Esophagus muscularis mucosa (tissue), 4 donors: ENCODE measurements at places on chromosomes 1 and 21. TPM values are rescaled to one million over a fixed set of nuclear protein-coding genes. Genes with fewer than 3 reads are reported as not detected.

GRCh38 chr1:67618285-67619018, 66.5 kb upstream of the GADD45A start:
- H3K36me3 ChIP-seq: no peaks in the 10 kb centered on the region
- peak; percentile 92 for DNase-seq
- peak overlapping the region; percentile 4 for H3K4me3 ChIP-seq
- peaks cover 13% of the 10 kb centered on the region for H3K4me1 ChIP-seq
- H3K27ac ChIP-seq: peak overlapping the region; percentile 73

DNA sequence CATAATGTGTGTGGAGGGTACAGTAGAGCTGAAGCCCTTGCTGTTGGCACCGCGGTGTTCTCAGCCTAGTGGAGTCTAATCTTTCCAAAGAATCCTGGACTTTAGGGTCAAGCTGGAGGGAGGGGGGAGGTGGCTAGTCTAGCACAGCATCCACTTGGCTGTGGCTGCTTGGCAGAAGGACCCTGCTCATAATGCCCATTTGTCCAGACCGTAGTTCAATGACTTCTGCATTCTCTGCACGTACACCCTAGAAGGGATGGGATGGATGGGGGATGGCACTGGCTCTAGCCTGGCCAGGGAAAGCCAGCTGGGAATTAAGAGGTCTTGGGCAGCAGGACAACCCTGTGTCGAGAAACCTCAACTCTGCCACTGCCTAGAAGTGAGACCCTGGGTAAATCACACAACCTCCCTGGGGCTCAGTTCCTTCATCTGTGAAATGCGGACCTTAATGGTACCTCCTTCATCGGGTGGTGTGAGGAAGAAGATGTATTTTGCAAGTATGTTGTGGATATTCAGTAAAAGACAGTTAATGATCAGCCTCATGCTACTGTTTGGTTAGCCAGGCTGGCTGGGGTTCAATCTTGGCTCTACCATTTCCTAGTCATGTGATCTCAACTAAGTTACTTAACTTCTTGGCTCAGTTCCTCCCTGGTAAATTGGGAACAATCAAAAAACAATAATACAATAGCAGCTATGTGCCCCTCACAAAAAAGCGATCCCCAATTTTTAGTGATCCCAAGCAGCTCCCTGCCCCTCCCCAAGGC, 27.2 kb upstream of the CLIC4 start:
- no peak overlapping the region for H3K4me3 ChIP-seq
- DNase-seq: no peak
- H3K27ac ChIP-seq: no peak overlapping the region
- H3K27me3 ChIP-seq: no peaks in the 10 kb centered on the region
- no peaks in the 10 kb centered on the region for H3K36me3 ChIP-seq

DNA sequence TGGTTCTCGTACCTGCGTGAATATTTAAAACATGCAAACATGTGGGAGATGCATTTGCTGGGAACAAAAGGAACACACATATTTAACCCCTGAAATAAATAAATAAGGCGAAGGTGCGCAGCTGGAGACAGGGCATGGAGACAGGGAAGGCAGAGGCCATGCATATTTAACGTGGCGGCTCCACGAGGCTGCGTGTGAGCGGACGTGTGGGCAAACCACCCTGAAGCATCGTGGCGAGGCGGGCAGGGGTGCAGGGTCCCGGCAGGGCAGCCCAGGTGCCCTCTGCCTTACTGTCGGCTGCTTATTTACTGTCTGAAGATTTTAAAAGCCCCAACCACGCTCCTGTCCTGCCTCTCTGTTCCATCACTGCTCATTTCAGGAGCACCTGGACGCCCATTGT, 104.0 kb upstream of the ACTRT2 start:
- H3K27ac ChIP-seq: no peak overlapping the region
- no peaks in the 10 kb centered on the region for H3K36me3 ChIP-seq
- H3K4me3 ChIP-seq: no peak overlapping the region
- H3K4me1 ChIP-seq: no peaks in the 10 kb centered on the region
- H3K27me3 ChIP-seq: no peaks in the 10 kb centered on the region

FCER1A gene
- total RNA-seq: 6.2 TPM

OR6K3 gene
- not detected for total RNA-seq

- no peak overlapping the region for H3K27ac ChIP-seq
- no peak overlapping the region for H3K4me3 ChIP-seq
- no peaks in the 10 kb centered on the region for H3K4me1 ChIP-seq
- H3K27me3 ChIP-seq: peaks cover 22% of the 10 kb centered on the region
- H3K36me3 ChIP-seq: no peaks in the 10 kb centered on the region
Observed at GRCh38 chr1:14549897-14550620, 48.4 kb upstream of the KAZN start.

DNA sequence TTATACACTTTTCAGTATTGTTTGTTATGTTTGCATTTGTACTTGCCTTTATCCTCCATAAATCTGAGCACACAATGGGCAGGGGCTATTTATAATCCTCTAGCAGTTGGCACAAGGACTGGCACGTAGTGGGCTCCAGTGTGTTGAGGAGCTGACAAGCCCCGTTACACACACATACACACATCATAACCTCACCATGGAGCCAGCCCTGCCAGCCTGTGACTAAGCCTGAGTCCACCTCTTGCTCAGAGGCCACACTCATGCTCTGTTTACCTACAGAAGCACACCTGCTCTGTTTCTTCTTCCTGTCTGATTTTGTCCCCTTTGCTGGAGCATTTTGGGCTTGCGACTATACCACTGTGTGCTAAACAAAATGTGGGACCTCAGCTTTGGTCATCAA, 64.5 kb upstream of the SPATA6 start:
- DNase-seq: no peak
- H3K27ac ChIP-seq: no peak overlapping the region
- no peaks in the 10 kb centered on the region for H3K4me1 ChIP-seq
- H3K27me3 ChIP-seq: no peaks in the 10 kb centered on the region
- H3K4me3 ChIP-seq: no peak overlapping the region
- H3K36me3 ChIP-seq: no peaks in the 10 kb centered on the region

DNA sequence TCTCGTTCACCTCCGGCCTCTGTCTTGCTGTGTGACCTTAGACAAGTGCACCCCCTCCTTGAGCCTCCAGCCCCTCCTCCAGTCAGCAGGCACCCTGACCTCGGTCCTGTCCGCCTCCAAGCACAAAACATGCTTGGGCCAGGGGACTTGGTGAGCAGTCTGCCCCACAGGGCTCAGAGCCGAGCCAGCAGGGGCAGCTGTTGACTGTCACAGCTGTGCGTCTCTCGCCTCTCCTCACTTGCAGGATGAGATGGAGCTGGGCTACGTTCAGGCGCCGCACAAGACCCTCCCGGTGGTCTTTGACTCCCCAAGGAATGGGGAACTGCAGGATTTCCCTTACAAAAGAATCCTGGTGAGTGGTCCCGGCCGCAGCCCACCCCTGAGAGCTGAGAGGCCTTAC, 24.2 kb downstream of the PADI3 start:
- H3K27ac ChIP-seq: no peak overlapping the region
- DNase-seq: no peak
- H3K27me3 ChIP-seq: no peaks in the 10 kb centered on the region
- H3K36me3 ChIP-seq: no peaks in the 10 kb centered on the region

- peaks cover 6% of the 10 kb centered on the region for H3K27me3 ChIP-seq
- peak overlapping the region; percentile 58 for H3K27ac ChIP-seq
- H3K36me3 ChIP-seq: no peaks in the 10 kb centered on the region
- no peak for DNase-seq
Observed at GRCh38 chr21:44354001-44354405, 582 bp downstream of the TRPM2 start.

CD101 gene
- total RNA-seq: 0.42 TPM

- H3K4me1 ChIP-seq: no peaks in the 10 kb centered on the region
- no peak overlapping the region for H3K4me3 ChIP-seq
- no peak overlapping the region for H3K27ac ChIP-seq
- no peak for DNase-seq
- H3K36me3 ChIP-seq: no peaks in the 10 kb centered on the region
Observed at GRCh38 chr1:44526295-44527073, 121.4 kb downstream of the RNF220 start.

PGBD2 gene
- total RNA-seq: 4.9 TPM

DNA sequence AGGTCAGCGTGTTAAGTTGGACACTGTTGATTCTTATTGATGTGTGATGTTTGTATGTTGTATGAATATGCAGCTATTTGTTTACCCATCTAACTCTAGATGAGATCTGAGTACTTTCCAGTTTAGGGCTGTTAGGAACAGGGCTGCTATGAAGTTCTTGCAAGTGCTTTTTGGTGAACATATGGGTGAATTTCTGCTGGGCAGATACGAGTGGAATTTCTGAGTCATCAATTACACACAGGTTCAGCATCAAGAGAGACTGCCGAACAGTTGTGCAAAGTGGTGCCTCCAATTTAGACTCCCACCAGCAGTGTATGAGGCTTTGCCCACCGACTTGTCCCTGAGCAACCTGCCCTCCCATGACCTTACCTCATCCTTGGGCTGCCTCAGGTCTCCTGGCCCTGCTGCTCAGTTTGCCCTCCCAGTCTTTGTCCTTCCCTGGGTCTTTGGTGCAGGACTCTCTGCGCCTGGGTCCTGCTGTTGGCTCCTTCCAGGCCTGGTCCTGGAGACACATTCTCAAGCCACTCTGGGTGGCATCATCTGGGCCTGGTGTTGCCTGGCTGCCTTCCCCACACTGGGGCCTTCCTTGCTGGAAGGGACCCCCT, 343.6 kb downstream of the PTPRU start:
- DNase-seq: no peak
- no peaks in the 10 kb centered on the region for H3K4me1 ChIP-seq
- no peak overlapping the region for H3K4me3 ChIP-seq
- H3K27ac ChIP-seq: no peak overlapping the region
- no peaks in the 10 kb centered on the region for H3K36me3 ChIP-seq

GRCh38 chr1:174995916-174996315, 3.8 kb upstream of the CACYBP start:
- no peak overlapping the region for H3K27ac ChIP-seq
- no peaks in the 10 kb centered on the region for H3K36me3 ChIP-seq
- peaks cover 15% of the 10 kb centered on the region for H3K4me1 ChIP-seq
- DNase-seq: no peak
- H3K4me3 ChIP-seq: no peak overlapping the region

FCGR2B gene
- total RNA-seq: 12.7 TPM

GBP7 gene
- total RNA-seq: not detected

- H3K4me3 ChIP-seq: no peak overlapping the region
- H3K36me3 ChIP-seq: no peaks in the 10 kb centered on the region
- DNase-seq: no peak
- no peaks in the 10 kb centered on the region for H3K27me3 ChIP-seq
Observed at GRCh38 chr1:162276493-162276892, 100.2 kb downstream of the SPATA46 start.

- H3K27ac ChIP-seq: no peak overlapping the region
- H3K27me3 ChIP-seq: no peaks in the 10 kb centered on the region
- H3K4me3 ChIP-seq: peak overlapping the region; percentile 60
- DNase-seq: no peak
Observed at GRCh38 chr1:149916898-149917252, 769 bp downstream of the SV2A start.

CELSR2 gene
- total RNA-seq: 20.4 TPM

DNA sequence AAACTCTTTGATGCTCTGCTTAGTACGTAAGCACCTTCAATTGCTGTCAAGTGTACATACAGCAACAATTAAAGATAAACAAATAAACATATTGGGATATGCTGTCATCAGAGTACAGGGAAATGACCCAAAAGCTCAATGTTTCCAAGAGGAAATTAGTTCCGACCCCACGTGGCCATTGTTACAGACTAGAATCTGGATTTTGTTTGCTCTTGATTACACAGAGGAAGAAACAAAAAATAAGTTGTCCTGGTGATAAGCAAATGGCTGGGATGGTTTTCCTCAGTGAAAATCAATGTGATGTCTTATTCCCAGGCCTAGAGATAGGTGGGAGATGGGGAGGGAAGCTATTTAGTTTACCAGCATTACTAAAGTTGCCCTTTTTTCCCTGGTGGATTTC, 113.0 kb upstream of the UBE2U start:
- no peak overlapping the region for H3K27ac ChIP-seq
- no peak overlapping the region for H3K4me3 ChIP-seq
- peaks cover 4% of the 10 kb centered on the region for H3K4me1 ChIP-seq
- no peaks in the 10 kb centered on the region for H3K27me3 ChIP-seq

C4BPA gene
- not detected for total RNA-seq

GRCh38 chr1:206686478-206687249, 2.0 kb downstream of the MAPKAPK2 start:
- H3K4me1 ChIP-seq: peaks cover 64% of the 10 kb centered on the region
- no peaks in the 10 kb centered on the region for H3K27me3 ChIP-seq
- peak overlapping the region; percentile 97 for H3K27ac ChIP-seq
- no peaks in the 10 kb centered on the region for H3K36me3 ChIP-seq
- no peak for DNase-seq

SYDE2 gene
- total RNA-seq: 119 TPM

CAPN8 gene
- not detected for total RNA-seq

DNA sequence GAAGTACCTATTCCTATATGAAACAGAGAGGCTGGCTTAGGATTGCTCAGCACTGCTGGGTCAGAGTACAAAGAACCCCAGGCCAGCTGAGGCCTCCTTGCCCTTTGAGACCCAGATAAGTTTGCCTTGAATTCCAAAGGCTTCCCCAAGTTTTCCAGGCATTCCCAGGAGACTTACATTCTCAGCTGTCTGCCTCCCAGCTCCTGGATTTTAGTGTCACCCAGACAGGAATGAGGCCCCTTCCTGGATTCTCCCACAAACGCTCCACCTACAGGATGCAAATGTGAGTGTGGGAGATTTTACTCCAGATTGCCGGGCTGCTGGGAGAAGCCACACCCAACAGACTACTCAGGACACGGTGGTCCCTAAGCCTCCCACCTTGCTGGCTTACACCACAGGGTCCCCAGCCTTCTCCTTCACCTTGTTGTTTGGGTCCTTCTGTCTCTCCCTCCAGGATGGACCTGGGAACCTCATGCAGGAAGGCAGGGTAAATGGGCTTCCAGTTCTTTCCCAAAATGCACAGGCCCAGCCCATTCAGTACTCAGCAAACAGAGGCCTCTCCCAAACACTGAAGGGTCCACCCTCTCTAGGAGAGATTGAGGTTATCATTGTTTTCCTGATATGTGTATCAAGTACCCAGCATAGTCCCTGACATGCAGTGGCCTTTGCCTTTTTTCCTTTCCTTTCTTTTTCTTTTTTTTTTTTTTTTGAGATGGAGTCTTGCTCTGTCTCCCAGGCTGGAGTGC, 10.6 kb downstream of the RHBG start:
- no peaks in the 10 kb centered on the region for H3K36me3 ChIP-seq
- no peak overlapping the region for H3K4me3 ChIP-seq
- H3K27ac ChIP-seq: no peak overlapping the region

- no peak overlapping the region for H3K27ac ChIP-seq
- no peaks in the 10 kb centered on the region for H3K36me3 ChIP-seq
- DNase-seq: no peak
- H3K4me3 ChIP-seq: no peak overlapping the region
- H3K27me3 ChIP-seq: no peaks in the 10 kb centered on the region
Observed at GRCh38 chr1:236107121-236107907, 35.0 kb upstream of the GPR137B start.

NBPF4 gene
- total RNA-seq: not detected

DNA sequence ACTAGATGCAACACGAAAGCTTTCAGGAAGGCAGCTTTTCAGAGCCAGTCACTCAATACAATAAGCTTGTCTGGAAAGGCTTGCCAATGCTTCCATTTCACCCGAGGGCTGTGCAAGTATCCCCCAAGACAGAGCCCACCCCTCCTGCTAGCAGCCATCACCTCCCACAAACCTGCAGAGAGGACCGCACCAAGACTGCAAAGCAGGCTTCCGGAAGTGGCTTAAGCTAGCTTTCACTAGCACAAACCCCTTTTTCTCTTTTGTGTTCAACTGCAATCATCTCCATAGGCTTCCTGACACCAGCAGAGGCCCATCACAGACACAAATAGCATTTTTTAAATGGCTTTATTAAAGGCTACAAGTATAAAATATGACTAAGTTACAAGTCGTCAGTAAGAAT, 31.5 kb downstream of the C1orf198 start:
- peaks cover 10% of the 10 kb centered on the region for H3K4me1 ChIP-seq
- no peaks in the 10 kb centered on the region for H3K27me3 ChIP-seq
- H3K27ac ChIP-seq: no peak overlapping the region
- no peak for DNase-seq
- H3K36me3 ChIP-seq: peaks cover 41% of the 10 kb centered on the region

JAM2 gene
- 51.1 TPM for total RNA-seq
